ENCODE measurements at places on chromosomes 1 and 21.
A peak's percentile ranks its signal among the peaks of the same experiment; 100 is the strongest.

DNA sequence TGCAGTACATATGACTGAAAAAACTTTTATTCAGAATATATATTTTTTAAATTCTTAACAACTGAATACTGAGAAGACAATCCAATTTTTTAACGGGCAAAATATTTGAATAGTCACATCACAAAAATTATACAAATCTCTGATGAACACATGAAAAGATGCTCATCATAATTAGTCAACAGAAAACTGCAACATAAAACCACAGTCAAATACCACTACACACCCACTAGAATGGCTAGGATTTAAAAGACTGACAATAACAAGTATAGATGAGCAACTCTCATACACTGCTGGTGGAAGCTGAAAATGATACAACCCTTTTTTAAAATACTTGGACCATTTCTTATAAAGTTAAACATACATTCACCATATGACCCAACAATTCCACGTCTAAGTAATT lies 87.7 kb upstream of the TNFSF4 start:
- DNase-seq, result no peak

GRCh38 chr1:4048076-4048475 lies 148.0 kb upstream of the C1orf174 start:
- DNase-seq, result no peak

DNA sequence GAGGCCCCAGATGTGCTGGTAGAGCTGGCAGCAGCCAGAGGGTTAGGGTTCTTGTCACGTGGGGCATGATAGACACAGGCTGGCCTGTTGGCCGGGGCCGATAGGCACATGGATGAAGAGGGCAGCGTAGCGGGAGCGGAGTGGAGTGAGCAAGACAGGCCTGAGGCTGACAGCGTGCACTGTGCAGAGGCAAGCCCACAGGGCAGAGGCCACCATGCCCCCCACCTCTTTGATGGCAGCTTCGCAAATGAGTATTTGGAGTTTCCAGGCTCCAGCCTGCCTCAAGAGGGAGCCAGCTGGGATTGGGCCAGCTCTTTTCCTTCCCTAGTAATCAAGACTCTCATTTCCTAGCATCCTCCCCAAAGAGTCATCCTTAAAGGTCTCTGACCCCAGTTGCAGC lies 43.5 kb downstream of the TMCC2 start:
- DNase-seq, result no peak

DNA sequence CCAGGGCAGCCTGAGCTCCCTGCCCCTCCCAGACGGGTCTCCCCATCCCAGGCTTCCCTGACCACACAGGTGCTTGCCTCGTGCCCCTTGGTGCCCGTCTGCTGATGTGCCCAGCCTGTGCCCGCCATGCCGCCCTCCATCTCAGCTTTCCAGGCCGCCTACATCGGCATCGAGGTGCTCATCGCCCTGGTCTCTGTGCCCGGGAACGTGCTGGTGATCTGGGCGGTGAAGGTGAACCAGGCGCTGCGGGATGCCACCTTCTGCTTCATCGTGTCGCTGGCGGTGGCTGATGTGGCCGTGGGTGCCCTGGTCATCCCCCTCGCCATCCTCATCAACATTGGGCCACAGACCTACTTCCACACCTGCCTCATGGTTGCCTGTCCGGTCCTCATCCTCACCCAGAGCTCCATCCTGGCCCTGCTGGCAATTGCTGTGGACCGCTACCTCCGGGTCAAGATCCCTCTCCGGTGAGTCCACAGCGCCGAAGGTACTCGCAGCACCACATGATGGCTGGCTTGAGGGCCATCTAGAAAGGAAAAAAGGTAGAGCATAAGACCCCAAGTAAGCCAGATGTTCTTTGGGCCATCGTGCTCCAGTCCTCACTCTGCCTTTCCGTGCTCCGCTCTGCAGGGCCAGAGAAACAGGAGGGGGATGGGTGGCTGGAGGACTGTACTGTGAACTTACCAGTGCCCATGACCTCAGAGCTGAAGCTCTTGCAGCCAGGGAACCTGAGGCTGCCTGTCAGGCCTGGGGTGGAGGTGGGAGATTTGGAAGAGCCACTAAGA lies 1.4 kb downstream of the ADORA1 start:
- DNase-seq, result peak; percentile 44

DNA sequence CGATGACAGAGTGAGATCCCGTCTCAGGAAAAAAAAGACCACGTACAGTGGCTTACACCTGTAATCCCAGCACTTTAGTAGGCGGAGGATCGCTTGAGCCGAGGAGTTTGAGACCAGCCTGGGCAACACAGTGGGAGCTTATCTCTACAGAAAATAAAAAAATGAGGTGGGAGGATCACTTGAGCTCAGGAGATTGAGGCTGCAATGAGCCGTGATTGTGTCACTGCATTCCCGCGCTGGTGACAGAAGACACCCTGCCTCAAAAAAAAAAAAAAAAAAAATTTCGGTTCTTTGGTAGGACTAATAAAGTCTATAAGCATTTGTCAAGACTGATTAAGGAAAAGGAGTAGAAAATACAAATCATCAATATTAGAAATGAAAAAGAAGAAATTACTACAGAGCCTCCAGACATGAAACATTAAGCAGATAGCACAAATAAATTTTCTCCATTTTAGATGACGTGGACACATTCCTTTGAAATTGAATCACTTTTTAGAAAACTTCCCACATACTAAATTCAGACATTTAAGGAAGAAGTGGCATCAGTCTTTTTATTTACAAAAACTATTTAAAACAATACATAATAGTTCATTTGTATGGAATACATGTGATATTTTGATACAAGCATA lies 30.4 kb downstream of the MORC3 start:
- no peak for DNase-seq

- DNase-seq, result no peak
Measured at GRCh38 chr21:32415451-32416398, 3.2 kb downstream of the EVA1C start.

- DNase-seq, result no peak
Measured at GRCh38 chr1:110262846-110263631, 52.9 kb downstream of the KCNC4 start.

GRCh38 chr1:109478806-109479205 lies 4.9 kb upstream of the ATXN7L2 start:
- DNase-seq, result no peak

- peak; percentile 83 for DNase-seq
Measured at GRCh38 chr1:17212487-17213121, 7.7 kb downstream of the PADI1 start.

GRCh38 chr1:41983451-41983850 lies 64.7 kb upstream of the HIVEP3 start:
- DNase-seq, result no peak

DNA sequence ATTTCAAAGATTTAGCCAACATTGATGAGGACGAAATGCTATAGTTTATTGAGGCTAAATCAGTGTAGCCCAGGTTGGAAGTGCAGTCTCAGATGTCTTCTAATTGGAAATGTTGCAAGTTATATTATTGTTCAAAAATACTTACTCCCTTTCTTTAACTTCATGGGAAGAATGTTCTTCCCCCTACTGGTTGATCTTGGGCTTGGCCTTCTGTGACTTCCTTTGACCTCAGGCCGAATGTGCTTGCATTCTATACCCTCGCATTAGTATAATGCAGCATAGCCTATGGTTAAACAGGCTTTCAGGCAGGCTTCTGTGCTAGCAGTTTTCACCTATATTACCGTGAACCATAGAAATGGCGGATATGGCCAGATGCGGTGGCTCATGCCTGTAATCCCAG lies 77.3 kb downstream of the RPE65 start:
- no peak for DNase-seq

DNA sequence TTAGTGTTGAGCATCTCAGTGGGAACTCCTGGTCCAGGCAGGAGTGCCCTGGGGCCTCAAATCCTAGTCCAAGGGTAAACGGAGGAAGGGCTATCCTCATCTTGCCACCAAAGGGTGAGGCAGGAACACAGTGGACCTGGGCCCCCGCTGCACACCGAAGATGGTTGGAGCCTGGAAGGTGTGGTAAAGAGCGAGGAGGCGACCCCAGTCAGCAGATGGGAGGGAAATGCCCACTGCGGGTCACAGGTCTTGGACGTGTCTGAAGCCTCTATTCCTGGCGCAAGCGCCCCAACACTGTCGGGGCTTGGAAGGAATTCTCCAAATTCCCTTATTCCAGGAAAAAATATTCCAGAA lies 38.5 kb upstream of the SYNC start:
- DNase-seq, result no peak

DNA sequence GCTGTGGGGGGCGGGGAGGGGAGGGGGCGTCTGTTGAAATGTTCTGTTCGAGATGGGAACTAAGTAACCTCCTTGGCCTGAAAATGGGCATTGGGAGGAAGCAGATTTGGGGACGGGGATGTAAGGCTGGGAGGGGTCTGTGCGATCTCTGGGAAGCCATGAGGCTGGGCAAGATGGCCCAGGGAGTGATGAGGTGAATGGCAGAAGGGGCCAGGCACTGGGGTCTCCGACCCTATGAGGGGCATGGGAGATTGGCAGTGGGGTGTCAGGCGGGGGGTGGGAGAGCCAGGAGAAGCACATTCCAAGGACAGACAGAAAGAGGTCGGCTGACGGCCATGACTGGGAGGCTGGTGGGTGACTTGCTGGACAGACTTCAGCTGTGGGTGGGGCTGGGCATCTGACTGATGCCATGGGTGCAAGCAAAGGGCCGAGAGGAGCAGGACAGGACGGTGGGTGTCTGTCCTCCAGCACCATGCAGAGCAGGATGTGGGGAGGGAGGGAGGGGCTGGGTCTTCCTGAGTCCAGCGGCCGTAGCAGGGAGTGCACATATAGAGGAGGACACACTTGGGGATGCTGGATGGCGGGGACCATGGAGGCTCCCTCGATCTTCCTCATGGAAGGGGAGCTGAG lies 30.0 kb upstream of the COL18A1 start:
- no peak for DNase-seq

- peak; percentile 40 for DNase-seq
Measured at GRCh38 chr1:167524651-167525050, 6.3 kb upstream of the CD247 start.

DNA sequence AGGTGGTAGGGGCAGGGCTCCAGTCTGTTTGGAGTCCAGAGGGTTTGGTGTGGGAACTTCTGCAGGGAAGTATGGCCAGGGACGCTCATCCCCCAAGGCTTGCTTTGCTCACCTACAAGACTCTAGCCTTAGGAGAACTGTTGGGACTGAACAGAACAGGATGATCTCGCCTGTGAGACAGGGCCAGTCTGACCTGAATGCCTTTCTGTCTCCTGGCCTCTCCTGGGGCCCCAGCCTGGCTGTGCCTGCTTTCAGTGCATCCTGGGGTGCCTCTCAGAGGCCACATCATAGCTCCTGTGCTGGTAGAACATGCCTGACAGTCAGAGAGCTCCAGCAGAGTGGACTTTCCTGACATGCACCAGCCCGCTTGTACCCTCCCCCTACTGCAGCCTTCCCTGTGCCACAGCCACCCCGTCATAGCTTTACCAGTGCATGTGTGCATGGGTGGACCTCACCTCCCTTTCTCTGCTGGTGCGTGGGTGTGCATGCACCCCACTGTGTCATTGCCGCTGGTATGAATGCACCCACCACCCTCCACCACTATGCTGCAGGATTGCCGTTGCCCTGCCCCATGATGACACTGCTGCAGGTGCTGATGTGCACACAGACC lies 165.8 kb downstream of the GIPC2 start:
- no peak for DNase-seq

DNA sequence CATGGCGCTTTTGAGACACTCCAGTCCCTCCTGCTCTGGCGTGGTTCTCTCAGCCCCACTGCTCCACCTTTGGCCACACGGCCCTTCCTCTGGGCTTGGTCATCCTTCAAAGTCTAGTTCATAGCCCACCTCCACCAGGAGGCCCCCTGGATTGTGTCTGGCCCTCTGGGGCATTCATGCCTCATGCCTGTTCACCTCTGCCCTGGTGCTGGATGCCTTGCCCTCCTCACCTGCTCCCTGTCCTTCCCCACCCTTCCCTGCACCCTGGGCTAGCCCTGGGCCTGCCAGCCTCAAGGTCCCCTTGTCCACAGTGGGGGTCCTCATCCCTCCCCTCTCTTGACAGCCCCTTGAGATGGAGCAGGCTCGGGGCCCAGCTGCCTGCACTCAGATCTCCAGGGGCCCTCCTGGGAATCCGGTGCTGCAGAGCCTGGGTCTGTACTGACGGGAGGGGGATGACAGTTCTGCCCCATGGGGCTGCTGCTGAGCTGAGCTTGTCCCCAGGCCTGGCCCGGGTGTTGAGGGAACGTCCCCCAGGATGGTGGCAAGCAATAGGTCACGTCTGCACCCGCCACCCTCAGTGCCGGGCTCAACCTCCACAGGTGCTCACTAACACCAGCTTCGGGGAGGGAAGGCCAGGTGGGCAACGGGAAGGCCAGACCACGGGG lies 18.4 kb downstream of the PRXL2B start:
- no peak for DNase-seq

DNA sequence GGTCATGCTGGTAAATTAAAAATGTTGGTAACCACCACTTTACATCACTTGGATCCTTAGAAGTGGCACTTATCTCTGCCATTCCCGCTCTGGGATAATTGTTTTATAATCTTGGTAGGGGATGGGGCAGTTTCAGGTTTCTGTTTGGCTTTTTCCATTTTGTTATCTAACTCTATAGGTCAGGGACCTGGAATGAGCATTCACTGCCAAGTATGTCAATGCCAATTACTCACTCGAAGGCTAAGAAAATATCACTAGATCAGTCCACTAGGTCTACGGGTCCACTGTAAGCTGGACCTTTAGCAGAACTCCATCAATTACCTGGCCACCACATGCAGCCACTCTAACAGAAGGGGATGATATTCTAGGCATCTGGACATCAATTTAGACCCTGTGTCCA lies 4.5 kb upstream of the DIP2A start:
- no peak for DNase-seq

- no peak for DNase-seq
Measured at GRCh38 chr1:206538086-206538770, 30.9 kb downstream of the RASSF5 start.

DNA sequence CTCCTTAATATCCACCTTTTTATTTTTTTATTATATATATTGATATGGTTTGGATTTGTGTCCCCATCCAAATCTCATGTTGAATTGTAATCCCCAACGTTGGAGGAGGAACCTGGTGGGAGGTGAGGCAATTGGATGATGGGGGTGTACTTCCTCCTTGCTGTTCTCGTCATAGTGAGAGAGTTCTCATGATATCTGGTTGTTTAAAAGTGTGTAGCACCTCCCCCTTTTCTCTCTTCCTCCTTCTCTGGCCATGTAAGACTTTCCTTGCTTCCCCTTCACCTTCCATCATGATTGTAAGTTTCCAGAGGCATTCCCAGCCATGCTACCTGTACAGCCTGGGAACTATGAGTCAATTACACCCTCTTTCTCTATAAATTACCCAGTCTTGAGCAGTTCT lies 22.7 kb upstream of the CCSAP start:
- no peak for DNase-seq

- DNase-seq, result no peak
Measured at GRCh38 chr1:114997510-114998289, 31.9 kb upstream of the TSHB start.

DNA sequence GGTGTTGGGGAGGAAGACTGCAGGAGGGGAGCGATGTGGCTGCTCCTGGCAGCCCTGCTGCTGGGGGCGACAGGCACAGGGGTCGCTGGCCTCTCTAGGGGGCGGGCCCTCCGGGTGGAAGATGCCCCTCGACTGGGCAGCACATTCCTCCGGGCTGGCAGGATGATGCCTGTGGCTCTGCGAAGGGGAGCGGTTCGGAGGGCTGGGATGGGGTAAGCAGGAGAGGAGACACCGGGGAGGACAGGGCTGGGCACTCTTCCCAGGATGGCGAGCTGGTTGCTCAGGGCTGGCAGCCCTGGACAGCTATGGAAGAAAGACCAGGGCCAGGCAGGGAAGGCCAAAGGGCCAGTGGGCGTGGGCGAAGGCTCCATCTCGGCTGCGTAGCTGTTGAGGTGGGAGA lies 12.8 kb downstream of the HEYL start:
- no peak for DNase-seq

GRCh38 chr1:84000196-84000885 lies 1.4 kb upstream of the TTLL7 start:
- DNase-seq, result no peak
